Activated T-helper 1 cell treated with anti-CD3 and anti-CD28 coated beads, Interleukin-12 subunit alpha, Interleukin-12 subunit beta, Interleukin-2, Interleukin-4 antibody, amounts not matched to agents 30 ng/mL and 10 ng/mL and 1 ng/mL, durations not matched to agents 14 hours and 24 hours and 36 hours (primary cell): ENCODE measurements at places on chromosomes 12 and 14. TPM values are rescaled to one million over a fixed set of nuclear protein-coding genes. Genes with fewer than 3 reads are reported as not detected.

The NFE2 gene
- not detected in 2 replicates for total RNA-seq

The PIK3C2G gene
- not detected in 2 replicates for total RNA-seq

The BCDIN3D gene
- 3.6 and 4.0 TPM in 2 replicates for total RNA-seq

The TNS2 gene
- total RNA-seq: 2.7 and 3.1 TPM in 2 replicates

GRCh38 chr12:81370456-81370855, 292.6 kb downstream of the ACSS3 start:
- no peaks in the 10 kb centered on the region for H3K36me3 ChIP-seq
- H3K27me3 ChIP-seq: no peaks in the 10 kb centered on the region
- H3K4me3 ChIP-seq: no peak overlapping the region
- DNase-seq: no peak
- no peaks in the 10 kb centered on the region for H3K4me1 ChIP-seq
- no peak overlapping the region for H3K27ac ChIP-seq

- no peaks in the 10 kb centered on the region for H3K36me3 ChIP-seq
- no peak overlapping the region for H3K4me3 ChIP-seq
- H3K27ac ChIP-seq: no peak overlapping the region
- no peaks in the 10 kb centered on the region for H3K27me3 ChIP-seq
Observed at GRCh38 chr12:19752712-19753111, 313.4 kb downstream of the AEBP2 start.

GRCh38 chr12:45933504-45933903, 56.9 kb downstream of the SCAF11 start:
- peaks cover 30% of the 10 kb centered on the region for H3K36me3 ChIP-seq
- no peaks in the 10 kb centered on the region for H3K27me3 ChIP-seq
- DNase-seq: no peak
- peaks cover under 1% of the 10 kb centered on the region for H3K4me1 ChIP-seq
- no peak overlapping the region for H3K4me3 ChIP-seq

DNA sequence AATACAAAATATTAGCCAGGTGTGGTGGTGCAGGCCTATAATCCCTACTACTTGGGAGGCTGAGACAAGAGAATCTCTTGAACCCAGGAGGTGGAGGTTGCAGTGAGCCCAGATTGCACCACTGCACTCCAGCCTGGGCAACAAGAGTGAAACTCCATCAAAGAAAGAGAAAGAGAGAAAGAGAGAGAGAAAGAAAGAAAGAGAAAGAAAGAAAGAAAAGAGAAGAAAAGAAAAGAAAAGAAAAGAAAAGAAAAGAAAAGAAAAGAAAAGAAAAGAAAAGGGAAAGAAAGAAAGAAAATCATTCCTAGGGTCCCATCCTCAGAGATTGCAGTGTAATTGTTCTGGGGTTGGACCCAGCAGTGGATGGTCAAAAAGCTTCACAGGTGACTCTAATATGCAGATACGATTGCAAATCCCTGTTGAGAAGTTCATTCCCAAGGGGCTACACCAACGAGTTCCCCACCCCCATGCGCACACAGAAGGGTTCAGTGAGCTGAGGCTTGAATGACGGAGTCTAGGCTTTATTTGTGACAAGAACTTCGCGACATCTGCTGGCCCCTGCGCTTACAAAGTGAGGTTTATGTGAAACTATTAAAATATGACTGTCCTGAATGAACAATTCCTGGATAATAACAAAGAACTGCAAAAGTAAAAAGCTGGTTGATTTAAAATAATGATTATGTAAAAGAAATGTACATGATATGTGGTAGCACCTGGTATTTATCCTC, 17.4 kb upstream of the RNASE12 start:
- no peaks in the 10 kb centered on the region for H3K27me3 ChIP-seq
- no peak for DNase-seq
- H3K4me1 ChIP-seq: no peaks in the 10 kb centered on the region
- H3K27ac ChIP-seq: no peak overlapping the region
- H3K4me3 ChIP-seq: no peak overlapping the region

DNA sequence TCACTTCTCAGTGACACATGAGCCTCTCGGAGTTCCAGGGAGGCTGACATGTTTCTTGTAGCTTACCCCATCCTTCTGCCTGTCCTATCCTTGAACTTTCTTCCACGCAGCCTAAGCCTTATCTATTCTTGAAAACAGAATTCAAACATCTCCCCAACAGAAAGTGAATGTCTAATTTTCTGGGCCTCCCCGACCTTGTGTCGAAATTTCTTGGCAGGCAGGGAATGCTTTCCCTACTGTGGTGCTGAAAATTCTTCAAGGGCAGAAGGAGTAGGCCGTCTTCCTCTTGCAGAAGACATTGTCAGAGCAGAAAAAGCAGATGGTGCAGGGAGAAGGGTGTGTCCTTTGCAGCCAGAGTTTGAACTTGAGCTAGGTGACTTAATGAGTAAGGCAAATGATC, 63.0 kb upstream of the TCL1B start:
- H3K27ac ChIP-seq: no peak overlapping the region
- no peak overlapping the region for H3K4me3 ChIP-seq
- H3K4me1 ChIP-seq: no peaks in the 10 kb centered on the region
- peaks cover 5% of the 10 kb centered on the region for H3K27me3 ChIP-seq
- no peaks in the 10 kb centered on the region for H3K36me3 ChIP-seq
